ENCODE measurements at places on chromosomes 13 and 19.

GRCh38 chr19:5451494-5451893 is 3.7 kb upstream of the ZNRF4 start:
- no peak for DNase-seq

- no peak for DNase-seq
Measured at GRCh38 chr19:1466461-1467214, 12.4 kb downstream of the C19orf25 start.

- no peak for DNase-seq
Measured at GRCh38 chr19:50315773-50316448, 13.3 kb downstream of the KCNC3 start.

GRCh38 chr13:24625870-24626849 is 54.0 kb upstream of the ATP12A start:
- no peak for DNase-seq

GRCh38 chr13:30037766-30038165 is 187.3 kb upstream of the UBL3 start:
- DNase-seq: peak; percentile 21

- no peak for DNase-seq
Measured at GRCh38 chr13:26247011-26247410, 6.9 kb upstream of the CDK8 start.

- DNase-seq: no peak
Measured at GRCh38 chr13:98436233-98436910, 140.5 kb downstream of the STK24 start.

DNA sequence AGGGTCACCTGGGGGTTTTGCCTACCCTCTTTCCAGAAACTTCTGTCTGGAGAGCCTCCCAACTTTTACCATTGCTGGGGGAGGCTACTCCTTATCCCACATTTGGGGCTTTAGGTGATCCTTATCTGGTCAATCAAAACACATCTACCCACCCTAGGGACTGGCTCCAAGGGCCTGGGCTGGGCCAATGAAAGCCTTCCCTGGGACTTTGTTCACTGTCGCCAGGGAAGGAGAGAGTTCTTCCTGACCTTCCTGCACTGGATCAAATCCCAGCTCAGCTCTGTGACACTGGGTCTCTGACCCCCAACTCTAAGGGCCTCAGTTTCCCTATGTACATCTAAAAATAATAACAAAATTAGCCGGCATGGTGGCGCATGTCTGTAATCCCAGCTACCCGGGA is 11.1 kb downstream of the DOCK6 start:
- DNase-seq: no peak

- no peak for DNase-seq
Measured at GRCh38 chr19:40630571-40631160, 29.5 kb downstream of the LTBP4 start.

DNA sequence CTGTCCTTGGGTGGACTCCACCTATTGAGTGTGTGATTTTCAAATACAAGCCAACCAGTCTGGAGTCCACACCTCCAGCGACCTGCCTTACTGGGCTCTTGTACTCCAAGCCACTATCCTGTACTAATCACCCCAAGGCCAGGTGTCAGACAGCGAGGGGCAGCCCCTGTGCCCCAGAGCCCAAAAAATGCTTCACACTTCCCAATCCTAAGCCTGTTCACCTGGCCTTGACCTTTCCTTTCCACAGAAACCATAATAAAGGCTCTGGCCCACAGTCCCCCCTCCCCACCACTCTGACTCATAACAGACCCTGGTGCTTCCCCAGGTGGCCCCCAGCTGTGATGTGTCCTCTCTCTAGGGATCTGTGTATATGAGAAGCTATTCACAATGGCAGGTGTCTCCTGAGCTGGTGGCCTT is 3.9 kb downstream of the CD209 start:
- DNase-seq: no peak

Data from fibroblast of skin of right biceps (primary cell).